ENCODE measurements at places on chromosomes 5 and 9. TPM values are rescaled to one million over a fixed set of nuclear protein-coding genes. Genes with fewer than 3 reads are reported as not detected.

DNA sequence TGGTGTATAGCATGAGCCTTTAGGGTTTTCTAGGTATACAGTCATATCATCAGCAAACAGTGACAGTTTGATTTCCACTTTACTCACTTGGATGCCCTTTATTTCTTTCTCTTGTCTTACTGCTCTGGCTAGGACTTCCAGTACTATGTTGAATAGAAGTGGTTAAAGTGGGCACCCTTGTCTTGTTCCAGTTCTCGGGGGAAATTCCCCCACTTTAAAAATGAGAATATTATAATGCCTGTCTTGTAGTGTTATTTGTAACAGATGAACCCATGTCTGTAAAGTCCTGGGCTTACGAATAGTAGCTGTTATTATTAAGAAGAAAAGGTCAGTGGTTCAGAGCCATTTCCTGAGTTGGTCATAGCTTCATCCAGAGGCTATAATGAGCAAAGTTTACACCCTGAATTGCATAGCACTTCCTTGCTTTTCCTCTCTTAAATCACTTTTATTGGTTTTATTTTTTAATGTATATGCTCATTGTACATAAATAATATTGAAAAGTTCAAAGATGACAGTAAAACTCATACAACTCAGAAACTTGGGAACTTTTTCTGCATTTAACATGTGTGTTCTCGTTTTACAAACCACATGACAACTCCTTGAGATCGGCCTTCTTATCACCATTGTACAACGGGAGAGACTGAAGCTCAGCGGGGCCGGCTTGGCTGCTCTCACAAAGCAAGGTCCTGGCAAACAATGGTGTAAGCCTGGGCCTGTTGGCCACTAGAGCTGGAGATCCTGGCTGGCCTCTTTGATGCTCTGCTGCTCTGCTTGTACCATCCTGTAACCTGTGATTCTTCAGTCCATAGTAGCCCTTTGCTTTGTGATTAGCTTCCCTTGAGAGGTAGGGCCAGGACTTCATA lies 85.2 kb downstream of the CYFIP2 start:
- DNase-seq: peak; percentile 66

DNA sequence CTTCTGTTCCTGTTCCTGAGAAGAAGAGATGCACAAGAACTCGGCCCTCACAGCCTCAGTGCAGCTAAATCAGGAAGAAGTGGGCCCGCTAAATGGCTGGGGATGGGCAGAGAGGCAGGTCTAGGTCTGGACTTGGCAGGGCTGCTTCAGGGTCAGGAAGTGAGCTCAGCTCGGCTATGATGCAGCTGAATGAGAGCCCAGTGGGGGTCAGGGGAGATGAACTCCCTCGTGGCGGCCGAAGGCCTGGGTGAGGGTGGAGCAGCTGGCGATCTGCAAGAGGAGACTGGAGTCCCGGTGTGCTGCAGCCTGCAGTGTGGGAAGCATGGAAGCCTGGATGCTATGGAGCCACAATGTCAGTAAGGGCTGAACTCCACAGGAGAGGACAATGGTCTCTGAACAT lies 466.2 kb downstream of the SPOCK1 start:
- DNase-seq: peak; percentile 71

DNA sequence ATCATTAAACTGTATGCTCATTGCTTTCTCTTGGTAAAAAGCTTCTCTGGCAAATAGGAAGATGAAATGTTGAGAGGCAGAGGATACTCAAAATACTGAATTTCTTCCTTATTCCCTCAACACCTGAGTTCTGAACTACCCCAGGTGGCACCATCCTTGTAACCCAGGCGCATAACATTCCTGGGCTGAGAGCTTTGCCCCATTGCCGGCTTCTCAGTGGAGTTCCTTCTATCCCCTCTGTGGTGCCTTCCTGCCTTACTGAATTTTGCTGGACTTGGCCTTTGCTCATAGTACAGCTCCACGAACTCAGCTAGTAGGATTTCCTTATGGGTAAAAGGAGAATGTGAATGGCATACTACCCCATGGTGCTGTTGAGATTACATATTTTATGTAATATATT lies 54.7 kb downstream of the BASP1 start:
- no peak for DNase-seq

SPEF2 gene
- total RNA-seq: 1.2 TPM

ZNF483 gene
- 1.8 TPM for total RNA-seq

CBY3 gene
- not detected for total RNA-seq

PALM2AKAP2 gene
- total RNA-seq: 0.23 TPM

TTF1 gene
- total RNA-seq: 20.3 TPM

TEK gene
- total RNA-seq: 119 TPM

HSD17B3 gene
- total RNA-seq: not detected

SLC27A6 gene
- total RNA-seq: not detected

Data from dermis blood vessel endothelial cell (primary cell).